ENCODE measurements at places on chromosomes 5 and 9. TPM values are rescaled to one million over a fixed set of nuclear protein-coding genes. Genes with fewer than 3 reads are reported as not detected.

DNA sequence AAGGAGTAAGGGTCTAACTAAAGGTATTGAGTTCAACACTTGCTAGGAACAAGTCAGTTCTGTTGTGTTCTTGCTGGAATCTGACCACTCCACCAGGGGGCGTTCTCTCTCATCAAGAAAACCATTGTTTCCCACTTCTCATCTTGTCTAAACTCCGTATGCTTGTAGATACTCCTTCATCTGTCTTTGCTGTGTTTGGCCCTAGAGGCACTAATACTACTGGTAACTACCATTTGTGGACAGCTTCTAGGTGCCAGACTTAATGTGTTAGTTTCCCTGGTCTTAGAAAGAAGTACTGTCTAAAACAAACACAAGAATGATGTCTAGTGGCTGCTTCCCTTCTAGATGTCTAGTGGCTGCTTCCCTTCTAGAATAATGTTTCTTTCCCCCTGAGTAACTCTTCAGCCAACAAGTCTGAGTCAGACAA lies 18.7 kb upstream of the PTPDC1 start:
- DNase-seq, result peak; percentile 71
- H3K4me1 ChIP-seq, result no peaks in the 10 kb centered on the region
- peaks cover 2% of the 10 kb centered on the region for H3K36me3 ChIP-seq
- H3K4me3 ChIP-seq, result no peak overlapping the region
- no peaks in the 10 kb centered on the region for H3K27me3 ChIP-seq
- H3K27ac ChIP-seq, result no peak overlapping the region

DNA sequence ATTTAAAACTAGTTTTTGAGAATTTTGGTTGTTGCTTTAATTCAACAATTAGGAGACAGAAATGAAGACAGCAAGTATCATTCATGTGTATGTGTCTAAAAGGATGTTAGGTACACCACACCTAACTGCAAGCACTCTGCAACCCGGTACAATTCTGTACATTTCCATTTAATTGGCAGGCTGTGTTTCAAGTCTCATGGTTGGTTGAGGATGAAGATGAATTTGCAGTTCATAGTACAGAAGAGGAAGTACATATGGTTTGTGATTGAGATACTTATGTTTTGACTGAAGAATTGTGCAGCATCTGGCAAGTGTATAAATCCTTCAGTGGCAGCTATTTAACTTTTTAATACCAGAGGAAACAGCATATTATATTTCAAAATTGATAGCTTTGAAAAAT lies 628.7 kb upstream of the ZNF608 start:
- H3K4me3 ChIP-seq, result no peak overlapping the region
- H3K36me3 ChIP-seq, result no peaks in the 10 kb centered on the region
- no peaks in the 10 kb centered on the region for H3K27me3 ChIP-seq
- DNase-seq, result no peak
- H3K27ac ChIP-seq, result no peak overlapping the region
- H3K4me1 ChIP-seq, result peaks cover 35% of the 10 kb centered on the region

- no peak for DNase-seq
- H3K4me3 ChIP-seq, result no peak overlapping the region
- H3K27me3 ChIP-seq, result no peaks in the 10 kb centered on the region
- H3K27ac ChIP-seq, result no peak overlapping the region
- peaks cover 28% of the 10 kb centered on the region for H3K4me1 ChIP-seq
Observed at GRCh38 chr9:98964911-98965336, 21.2 kb downstream of the COL15A1 start.

DNA sequence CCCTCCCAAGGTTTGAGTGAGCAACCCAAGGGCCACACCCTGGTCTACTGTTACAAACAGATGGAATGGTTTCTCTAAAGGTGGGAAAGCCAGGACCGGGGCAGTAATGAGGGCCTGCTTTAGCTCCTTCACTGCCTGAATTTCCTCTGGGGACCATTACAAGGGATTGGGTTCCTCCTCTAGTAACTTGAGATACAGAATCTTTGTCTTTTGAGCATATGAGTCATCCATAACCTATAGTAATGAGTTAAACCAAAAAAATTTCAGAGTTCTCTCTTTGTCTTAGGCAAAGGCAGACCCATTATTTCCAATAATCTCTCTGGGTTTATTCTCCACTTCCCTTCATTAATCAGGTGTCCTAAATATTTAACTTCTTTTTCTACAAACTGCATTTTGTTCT lies 618.8 kb downstream of the HINT1 start:
- H3K27me3 ChIP-seq, result no peaks in the 10 kb centered on the region
- peaks cover 13% of the 10 kb centered on the region for H3K4me1 ChIP-seq
- H3K36me3 ChIP-seq, result no peaks in the 10 kb centered on the region
- no peak overlapping the region for H3K4me3 ChIP-seq

GRCh38 chr9:123657941-123658340 lies 272.0 kb downstream of the DENND1A start:
- DNase-seq, result no peak
- H3K36me3 ChIP-seq, result peaks cover 8% of the 10 kb centered on the region
- no peak overlapping the region for H3K27ac ChIP-seq
- H3K27me3 ChIP-seq, result no peaks in the 10 kb centered on the region
- H3K4me3 ChIP-seq, result no peak overlapping the region

- H3K27me3 ChIP-seq, result no peaks in the 10 kb centered on the region
- H3K36me3 ChIP-seq, result 0 out of 2 replicates have a peak, but pooled peaks cover 2% of the 10 kb centered on the region
- DNase-seq, result no peak
- H3K4me1 ChIP-seq, result no peaks in the 10 kb centered on the region
- no peak overlapping the region for H3K27ac ChIP-seq
Observed at GRCh38 chr9:4229252-4229651, 70.6 kb downstream of the GLIS3 start.

GRCh38 chr9:112382501-112383364 lies 2.8 kb downstream of the HSDL2 start:
- no peaks in the 10 kb centered on the region for H3K27me3 ChIP-seq
- H3K4me3 ChIP-seq, result no peak overlapping the region
- peaks cover 12% of the 10 kb centered on the region for H3K36me3 ChIP-seq
- H3K4me1 ChIP-seq, result peaks cover 9% of the 10 kb centered on the region
- no peak for DNase-seq
- H3K27ac ChIP-seq, result no peak overlapping the region

DNA sequence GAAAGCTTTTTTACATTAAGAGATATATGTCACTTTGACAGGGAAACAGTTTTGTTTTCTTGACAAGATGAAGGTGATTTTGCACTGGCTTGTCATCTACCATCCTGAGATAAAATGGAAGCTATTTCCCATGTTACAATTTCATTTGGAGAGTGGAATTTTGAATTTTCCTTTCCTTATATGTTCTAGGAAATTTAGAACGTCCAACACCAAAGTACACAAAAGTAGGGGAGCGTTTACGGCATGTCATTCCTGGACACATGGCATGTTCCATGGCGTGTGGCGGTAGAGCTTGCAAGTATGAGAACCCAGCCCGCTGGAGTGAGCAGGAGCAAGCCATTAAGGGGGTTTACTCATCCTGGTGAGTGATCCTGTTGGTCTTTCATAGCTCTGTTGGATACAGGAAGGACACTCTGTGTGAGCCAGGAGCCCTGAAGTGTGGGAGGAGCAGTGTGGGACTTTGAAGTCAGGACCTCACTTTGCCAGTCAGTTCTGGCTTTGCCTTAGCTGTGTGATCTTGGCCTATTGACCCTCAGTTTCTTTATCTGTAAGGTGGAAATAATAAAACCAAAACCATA lies 887 bp downstream of the PTPDC1 start:
- H3K4me3 ChIP-seq, result no peak overlapping the region
- H3K27ac ChIP-seq, result no peak overlapping the region
- H3K36me3 ChIP-seq, result peaks cover 12% of the 10 kb centered on the region
- DNase-seq, result no peak
- no peaks in the 10 kb centered on the region for H3K27me3 ChIP-seq

FBP2 gene
- not detected for total RNA-seq

DAPK1 gene
- 62.0 TPM for total RNA-seq

CCDC192 gene
- total RNA-seq, result not detected

LHX2 gene
- 0.48 TPM for total RNA-seq

Data from SJCRH30 (cell line).